Stimulated activated CD4-positive, alpha-beta T cell treated with anti-CD3 and anti-CD28 coated beads, TNF-alpha, amount 100 ng/mL, for 24 hours (primary cell): ENCODE measurements at places on chromosomes 13 and 19.

- no peak for DNase-seq
These were observed 9.4 kb upstream of the RAB20 start for GRCh38 chr13:110570886-110571285.

- no peak for DNase-seq
These were observed 87.2 kb upstream of the TNFSF11 start for GRCh38 chr13:42486711-42487198.

DNA sequence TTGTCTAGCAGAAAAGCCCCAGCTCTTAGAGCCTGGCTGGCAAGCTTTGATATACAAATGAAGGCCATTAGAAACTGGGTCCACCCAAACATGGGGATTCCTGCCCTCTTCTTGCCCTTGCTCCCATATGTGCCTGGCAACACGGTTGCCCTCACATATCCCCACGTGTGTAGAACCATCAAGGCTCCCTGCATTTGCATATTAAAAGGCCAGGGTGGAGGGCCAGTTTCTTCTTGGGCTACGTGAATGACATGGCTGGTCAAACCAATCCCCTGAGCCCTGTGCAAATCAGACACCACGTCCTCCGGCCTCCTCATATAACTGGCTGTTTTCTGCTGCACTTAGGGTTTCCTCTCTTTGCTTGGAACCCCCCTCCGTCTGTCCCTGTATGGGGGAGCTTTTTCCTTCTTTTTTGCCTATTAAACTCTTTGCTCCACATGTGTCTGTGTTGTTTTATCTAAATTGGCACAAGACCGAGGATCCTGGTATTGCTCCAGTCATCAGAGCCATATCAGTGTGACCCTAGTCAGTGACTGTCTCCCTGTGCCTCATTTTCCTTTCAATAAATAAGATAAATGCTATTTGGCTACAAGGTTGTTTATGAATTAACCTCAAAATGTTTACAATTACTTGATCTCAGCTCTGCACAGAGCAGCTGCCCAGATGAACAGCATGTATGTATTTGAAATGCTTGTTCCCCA is 30.3 kb upstream of the CEACAM1 start:
- no peak for DNase-seq

DNA sequence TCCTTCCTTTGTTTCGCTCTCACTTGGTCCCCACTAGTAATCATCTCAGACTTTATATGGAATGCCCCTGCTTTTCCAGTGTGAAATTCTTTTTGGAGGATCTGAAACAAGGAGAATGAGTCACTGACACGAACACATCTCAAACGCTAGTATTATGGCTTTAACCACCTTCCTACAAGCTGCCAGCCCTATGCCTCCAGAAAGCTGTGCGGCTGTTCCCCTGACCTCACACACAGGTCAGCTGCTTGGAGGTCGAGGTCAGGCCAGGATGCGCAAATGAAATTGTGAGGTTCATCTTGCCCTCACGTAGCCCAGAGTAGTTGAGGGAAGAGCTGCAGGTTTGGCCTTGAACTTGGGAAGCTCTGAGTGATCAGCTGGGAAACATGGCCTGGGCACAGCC is 449.8 kb downstream of the FGF9 start:
- no peak for DNase-seq

DNA sequence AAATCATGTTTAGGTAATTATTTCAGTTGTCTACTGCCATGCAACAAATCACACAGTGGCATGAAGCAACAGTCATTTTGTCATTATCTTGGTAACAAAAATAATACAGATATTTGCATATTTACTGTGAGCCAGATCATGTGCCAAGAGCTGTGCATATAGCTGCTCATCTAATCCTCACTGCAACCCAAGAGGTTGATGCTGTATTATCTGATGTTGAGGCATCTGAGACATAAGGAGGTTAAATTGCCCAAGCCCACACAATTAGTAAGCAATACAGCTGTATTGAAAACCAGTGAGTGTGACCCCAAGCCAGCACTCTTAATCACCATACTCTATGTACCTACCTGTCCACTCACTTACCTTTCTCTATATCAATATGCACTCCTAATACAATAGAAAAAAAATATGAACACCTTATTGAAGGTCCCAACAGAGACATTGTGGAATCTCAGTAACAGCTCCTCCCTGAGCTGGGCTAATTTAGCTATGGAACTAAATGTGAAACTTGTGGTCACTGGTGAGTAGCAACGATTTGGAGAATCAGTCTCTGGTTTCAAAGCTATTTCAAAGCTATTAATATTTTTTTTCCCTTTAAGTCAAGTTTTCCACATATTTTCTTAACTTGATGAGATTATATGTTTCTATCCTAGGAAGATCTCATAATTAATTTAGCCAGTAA is 185.2 kb downstream of the KLF12 start:
- no peak for DNase-seq

DNA sequence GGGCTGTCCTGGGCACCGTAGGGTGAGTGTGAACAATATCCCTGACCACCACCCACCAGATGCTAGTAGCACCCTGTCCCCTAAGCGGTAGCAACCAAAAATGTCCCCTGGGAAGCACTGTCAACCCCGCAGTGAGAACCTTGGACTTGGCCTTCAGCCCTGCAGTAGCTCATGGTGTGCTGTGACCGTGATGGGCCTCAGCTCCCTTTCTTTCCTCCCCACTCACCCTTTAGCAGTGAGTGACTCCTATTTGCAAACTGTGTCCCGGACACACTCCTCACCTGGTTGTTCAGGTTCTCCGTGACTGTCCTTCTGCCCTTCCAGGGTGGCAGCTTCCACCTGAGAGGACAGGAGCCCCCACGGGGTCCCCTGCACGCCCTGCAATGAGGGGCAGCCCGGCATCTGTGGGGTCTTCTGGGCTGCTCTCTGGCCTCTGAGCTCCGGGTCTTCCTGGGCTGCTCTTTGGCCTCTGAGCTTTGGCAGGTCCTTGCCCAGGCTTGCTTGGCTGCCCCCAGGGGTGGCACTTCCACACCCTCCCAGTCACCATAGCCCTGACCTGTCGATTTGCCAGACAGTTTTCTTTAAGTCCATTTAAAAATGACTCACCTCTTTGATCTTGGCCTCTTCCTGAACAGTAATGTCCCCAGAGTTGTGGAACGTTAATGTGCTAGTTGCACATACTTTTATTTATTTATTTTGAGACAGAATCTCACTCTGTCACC is 3.8 kb downstream of the KDM4B start:
- no peak for DNase-seq
